ENCODE measurements at places on chromosomes 2 and 18. TPM values are rescaled to one million over a fixed set of nuclear protein-coding genes. Genes with fewer than 3 reads are reported as not detected.

Gene GATA6
- 61.4 TPM for total RNA-seq

Gene PSD4
- 0.16 TPM for total RNA-seq

Gene TXNL4A
- 65.4 TPM for total RNA-seq

Gene LDLRAD4
- not detected for total RNA-seq

Gene SKOR2
- total RNA-seq = not detected
